ENCODE measurements at places on chromosomes 12 and 14.

GRCh38 chr14:77221241-77221871 lies 39.8 kb downstream of the TMEM63C start:
- no peak for DNase-seq

GRCh38 chr14:37237094-37237493 lies 39.4 kb downstream of the MIPOL1 start:
- DNase-seq = no peak

GRCh38 chr14:70020352-70021170 lies 141.3 kb downstream of the SMOC1 start:
- DNase-seq = no peak

DNA sequence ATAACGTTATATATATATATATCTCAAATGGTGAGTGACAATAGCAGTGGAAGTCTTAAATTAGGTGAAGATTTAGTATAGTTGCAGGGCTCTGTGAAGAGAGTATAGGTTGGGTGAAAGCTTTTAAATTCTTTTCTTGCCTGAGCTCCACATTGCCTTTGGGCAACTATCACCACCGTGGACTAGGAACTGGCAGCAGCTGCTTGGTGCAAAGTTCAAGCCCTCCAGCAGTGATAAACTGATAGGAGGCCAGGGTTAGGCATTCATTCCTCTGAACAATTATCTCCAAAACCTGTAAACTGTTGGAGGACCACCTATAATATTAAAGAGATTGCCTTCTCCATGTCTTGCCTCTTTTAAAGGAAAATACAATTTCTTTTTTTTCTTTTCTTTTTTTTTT lies 91.2 kb upstream of the ATXN7L3B start:
- no peak for DNase-seq

GRCh38 chr14:56505361-56505760 lies 74.2 kb upstream of the TMEM260 start:
- DNase-seq = no peak

DNA sequence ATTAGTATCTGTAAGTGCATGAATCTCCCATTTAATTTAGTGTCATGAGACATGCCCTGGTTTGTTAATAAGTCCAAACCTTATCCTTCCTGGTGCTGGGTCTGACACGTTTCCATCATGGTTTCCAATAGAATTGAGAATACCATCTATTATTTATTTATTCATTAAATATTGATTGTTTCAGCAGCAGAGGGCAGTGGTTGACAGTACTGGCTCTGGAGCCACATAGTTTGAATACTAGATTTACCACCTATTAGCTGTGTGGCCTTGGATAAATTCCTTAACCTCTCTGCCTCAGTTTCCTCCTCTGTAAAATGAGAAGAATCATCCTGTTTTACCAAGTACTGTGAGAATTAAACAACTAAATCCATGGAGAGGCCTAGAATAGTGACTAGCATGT lies 941 bp upstream of the STAB2 start:
- DNase-seq = no peak

DNA sequence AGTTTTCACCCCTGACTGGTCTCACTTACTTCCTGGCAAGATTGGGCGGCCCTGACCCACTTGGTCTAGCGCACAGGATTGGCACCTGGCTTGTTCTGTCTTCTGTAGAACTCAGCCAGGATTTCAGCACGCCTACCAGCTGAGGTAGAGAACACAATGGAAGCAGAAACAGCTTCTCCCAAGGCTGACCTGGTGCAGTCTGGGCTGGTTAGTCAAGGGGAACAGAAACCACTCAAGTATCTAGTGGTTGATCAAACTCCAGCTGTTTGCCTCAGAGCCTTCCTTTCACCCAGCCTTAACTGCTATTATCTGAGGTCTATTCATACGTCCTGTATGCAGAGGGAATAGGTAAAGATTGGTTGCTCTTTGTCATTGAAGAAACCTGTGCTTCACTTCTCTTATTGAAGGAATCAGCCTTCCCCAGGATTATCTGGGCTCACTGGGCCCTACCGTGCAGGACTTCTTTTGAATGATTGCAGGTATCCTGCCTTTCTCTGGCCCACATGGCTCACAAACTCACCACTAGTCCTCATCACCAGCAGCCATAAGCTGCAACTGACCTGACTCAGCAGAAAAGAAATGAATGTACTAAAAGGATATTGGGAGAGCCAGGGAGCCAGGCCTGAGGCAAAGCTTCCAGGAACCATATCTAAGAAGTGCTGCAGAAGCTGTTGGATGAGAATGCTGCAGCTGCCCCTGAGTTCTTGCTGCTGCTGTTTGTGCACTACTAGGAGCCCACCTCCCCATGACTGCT lies 2.5 kb upstream of the PLEKHD1 start:
- no peak for DNase-seq

All from effector memory CD8-positive, alpha-beta T cell (primary cell).